ENCODE measurements at places on chromosomes 12 and 14.

DNA sequence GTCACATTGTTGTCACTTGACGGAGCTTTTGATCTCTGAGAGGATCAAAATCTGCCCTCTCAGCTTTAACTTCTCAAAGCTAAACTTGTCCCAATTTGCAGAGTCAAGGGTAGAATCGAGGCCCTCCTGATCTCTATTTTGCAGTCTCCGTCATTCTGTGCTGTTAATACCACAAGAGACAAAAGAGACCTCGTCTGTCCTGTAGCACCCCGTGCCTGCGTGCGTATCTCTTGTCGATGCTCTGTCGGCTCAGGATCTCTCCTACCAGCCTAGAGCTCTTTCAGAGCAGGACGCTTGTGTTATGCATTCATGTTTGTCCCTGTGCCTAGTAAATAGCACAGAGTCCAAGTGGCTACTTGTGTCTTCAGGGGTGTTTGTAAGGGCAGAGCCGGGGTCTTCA is 5.1 kb downstream of the EVL start:
- DNase-seq: no peak

DNA sequence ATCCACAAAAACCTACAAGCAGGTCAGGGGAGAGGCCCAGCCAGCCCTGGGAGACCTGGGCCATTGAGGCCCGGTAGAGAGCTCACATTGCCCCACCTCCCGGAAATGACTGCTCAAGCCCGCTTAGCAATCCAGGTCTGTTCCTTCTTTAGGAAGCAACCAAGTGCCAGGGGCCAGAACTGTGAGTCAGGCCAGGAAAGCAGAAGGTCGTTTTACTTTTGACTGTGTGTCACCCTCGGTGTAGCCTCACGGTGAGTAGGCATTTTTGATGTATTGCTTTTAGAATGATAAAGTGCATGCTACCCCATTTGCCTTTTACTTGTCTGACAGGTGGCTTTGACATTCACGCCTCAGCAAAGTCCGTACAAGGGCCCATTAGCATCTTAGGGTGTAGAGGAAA is 25.4 kb upstream of the PWP1 start:
- DNase-seq: no peak

DNA sequence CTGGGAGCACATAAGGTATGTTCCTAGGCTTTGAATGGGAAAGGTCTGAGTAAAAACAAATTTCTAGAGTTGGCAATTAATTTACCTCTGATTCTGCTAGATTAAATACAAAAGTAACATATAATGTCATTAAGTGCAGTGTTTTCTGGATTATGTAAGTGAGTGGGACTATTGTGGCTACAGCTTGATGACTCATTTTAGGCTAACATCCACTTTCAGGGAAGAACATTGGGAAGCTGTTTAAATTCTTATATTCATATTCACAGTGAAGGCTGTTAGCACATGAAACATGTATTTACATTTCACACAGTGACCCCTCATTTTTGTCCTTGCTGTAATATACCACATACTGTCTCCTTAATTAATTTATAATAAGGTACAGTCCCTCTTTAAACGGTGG is 13.2 kb upstream of the BMAL2 start:
- no peak for DNase-seq

DNA sequence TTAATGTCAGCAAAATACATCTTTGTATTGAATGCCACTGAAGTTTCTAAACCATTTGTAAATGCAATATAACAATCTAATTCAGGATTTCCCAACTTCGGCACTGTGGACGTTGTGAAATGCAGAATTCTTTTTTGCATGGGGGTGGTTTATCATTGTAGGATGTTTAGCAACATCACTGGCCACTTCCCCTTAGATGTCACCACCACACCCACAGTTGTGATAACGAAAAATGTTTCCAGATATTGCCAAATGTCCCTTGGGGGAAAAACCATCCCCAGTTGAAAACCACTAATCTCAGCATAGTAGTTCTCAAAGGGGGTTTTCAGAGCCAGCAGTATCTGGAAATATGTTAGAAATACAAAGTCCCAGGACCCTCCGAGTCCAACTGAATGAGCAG is 203.3 kb downstream of the NAV3 start:
- DNase-seq: no peak

DNA sequence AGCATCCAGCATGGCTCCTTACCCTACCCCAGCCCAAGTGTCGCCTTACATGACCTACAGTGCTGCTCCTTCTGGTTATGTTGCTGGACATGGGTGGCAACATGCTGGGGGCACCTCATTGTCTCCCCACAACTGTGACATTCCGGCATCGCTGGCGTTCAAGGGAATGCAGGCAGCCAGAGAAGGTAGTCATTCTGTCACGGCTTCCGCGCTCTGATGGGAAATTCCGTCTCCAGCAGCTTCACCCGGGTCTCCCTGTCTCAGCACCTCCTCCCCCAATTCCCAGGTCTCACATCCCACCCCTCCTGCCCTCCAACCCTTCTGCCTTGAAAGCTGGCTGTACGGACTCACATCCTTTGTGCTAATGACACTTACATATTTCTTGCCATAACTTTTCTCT is 14.6 kb downstream of the PAX9 start:
- DNase-seq: no peak

- no peak for DNase-seq
Observed at GRCh38 chr14:60226298-60226697, 22.7 kb upstream of the PPM1A start.

DNA sequence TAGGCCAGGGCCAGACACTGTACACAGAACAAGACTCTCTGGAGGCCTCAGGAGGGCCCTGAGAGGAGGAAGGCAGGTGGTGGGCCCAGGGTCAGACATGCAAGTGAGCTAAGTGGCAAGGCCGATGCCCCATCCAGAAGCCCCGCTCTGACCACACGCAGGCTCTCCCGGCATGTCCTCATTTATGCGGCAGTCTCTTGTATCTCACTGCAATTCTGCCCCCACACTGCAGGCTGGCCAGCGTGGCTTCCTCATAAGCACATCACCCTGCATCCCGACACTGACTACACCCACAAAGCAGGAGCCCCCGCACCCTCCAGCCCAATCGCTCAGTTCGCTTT is 17.5 kb downstream of the SSH1 start:
- no peak for DNase-seq

DNA sequence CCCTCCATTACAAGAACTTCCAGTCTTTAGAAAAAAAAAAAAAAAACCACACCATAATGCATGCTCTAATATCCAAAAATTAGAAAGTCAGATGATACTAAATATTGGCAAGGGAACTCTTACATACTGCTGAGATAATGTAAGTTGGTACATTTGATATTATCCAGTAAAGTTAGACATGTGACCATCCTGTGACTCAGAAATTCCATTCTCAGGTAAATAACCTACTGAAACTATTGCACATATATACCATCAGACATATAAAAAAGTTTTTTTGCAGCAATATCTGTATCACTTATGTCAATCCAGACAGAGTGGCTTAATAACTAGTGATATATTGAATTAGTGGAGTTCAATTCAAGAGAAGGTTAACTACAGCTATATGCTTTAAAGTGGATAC is 63.5 kb downstream of the KITLG start:
- DNase-seq: no peak

DNA sequence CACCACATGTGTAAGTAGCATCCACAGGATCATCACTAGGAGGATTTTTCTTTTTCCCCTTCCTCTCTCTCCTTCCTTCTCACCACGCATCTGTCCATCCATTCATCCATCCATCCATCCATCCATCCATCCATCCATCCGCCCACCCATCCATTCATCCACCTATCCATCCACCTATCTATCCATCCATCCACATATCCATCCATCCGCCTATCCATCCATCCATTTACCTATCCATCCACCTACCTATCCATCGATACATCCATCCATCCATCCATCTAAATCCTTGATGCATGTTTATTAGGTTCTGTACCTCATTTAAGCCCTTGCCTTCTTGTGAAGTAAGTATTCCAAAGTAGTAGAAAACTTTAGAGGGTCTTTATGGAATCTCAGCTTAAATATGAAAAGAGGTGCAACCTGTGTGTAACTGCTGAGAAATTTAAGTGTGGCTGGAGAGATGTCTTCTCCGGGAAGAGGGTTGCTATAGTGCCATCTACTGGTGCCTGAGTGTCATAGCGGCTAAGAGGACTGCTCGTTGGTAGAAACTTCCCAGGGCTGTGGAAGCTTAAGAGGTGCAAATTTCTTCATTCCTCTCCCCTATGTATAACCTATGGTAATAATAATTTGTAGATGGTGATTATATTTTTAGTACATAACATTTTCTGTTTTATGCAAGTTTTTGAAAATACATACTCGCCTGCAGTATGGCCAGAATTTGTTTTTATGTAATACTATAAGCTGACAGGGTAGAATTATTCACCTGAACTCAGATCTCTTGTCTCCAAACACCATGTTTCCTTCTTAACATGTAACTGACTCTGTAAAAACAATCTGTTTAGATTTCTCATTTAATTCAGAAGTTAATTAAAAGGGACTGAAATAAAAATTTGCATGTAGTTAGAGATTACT is 46.0 kb downstream of the MYO1H start:
- DNase-seq: peak; percentile 39

DNA sequence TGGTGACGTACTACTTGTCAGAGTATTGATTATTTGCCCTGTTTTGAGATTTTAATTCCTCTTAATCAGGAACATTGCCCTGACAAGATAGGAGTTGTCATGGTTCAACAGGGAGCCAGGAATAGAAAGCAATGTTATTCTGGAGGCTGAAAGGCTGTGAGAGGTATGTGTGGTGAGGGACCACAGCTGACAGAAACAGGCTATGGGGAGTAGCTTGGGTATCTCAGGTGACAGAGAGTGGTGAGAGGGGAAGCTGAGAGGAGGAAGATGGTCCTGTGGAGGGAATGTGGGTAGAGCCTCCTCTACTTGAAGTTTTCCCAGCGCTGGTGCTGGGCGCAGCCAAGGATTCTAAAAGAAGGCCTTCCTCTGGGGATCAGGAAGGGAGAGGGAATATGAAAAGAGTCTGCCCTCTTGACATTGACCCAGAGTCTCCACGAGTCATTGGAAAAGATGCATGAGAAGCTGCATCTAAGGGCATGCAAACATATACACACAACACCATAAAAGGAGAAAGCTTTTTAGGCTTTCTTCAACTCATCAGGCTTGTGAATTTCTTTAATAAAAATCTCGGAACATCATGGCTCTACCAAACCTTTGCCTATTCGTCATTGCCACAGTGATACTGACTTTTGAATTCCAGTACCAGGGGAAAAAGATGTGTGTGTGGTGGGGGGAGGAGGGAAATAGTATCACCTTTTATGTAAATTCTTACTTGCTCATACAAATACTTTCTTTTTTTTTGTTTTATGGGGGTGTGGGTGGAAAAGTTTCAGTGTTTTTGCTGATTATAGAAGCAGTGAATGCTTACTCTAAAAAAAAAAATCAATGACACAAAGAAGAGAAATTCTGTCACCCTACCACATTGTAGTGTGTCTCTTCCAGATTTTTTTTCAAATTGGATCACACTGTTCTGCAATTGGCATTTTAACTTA is 39.9 kb upstream of the DHRS7 start:
- no peak for DNase-seq

- DNase-seq: no peak
Observed at GRCh38 chr14:89957791-89958190, 2.1 kb downstream of the TDP1 start.
